ENCODE measurements at places on chromosomes 6 and 20.

- no peak for DNase-seq
Measured at GRCh38 chr6:137216106-137216505, 3.1 kb downstream of the IFNGR1 start.

DNA sequence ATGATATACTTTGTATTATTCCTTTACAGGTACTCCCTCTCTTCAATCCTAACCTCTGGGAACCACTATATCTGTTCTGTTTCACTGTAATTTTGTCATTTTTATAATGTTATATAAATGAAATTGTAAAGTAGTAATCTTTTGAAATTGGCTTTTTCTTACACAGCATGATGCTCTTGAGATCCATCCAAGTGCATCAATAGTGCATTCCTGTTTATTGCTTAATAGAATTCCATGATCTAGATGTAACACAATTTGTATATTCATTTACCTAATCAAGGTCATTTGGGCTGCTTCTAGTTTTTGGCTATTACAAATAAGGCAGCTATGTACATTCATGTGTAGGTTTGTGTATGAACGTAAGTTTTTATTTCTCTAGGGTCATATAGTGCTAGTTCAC, 174.6 kb downstream of the KHDC1L start:
- DNase-seq, result no peak

DNA sequence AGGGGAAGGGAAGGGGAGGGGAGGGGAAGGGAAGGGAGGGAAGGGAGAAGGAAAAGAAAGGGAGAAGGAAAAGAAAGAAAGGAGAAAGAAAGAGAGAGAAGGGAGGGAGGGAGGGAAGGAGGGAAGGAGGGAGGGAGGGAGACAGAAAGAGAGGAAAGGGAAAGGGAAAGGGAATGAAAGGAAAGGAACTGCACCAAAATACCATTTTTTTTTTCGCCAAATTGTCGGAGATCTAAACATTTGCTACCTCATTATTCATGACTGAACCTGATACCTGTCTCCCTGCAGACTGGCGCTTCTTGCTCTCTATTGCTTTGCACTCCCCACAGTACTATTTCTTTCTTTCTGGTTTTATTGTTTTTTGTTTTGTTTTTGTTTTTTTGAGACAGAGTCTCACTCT, 117.3 kb upstream of the LGSN start:
- no peak for DNase-seq

- DNase-seq, result no peak
Measured at GRCh38 chr6:95572098-95572497, 5.2 kb upstream of the MANEA start.

DNA sequence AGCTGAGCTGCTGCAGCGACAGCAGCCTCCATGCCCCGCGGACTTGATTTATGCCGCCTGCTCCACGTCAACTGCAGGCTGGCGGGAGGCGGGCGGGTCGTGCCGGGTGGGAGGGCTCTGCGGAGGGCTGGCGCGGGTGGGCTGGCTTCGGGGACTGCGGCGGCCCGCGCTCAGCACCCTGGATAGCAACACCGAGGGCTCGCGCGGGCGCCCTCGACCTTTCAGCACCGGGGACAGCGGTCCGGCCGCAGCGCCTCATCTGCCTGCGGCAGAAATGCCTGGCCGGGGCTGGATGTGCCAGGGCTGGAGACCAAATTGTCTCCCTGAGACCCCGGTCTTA, 792 bp downstream of the SNAP25 start:
- peak; percentile 69 for DNase-seq

DNA sequence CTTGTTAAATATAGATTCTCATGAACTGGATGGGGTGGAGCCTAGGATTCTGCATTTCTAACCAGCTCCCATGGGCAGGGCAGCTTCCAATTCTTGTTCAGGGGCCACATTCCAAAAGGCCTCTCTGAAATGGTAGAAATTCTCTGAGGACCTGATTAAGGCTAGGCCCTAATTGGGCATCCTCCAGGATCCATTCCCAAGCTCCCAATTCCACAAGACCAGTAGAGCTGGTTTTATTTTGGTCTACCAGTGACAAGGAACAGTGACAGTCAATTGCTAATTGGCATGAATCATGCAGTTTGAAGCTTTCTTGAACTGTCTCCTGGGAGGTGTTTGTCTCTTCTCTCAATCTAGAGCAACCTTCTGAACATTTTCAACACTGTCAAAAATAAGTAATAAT, 3.0 kb downstream of the THBD start:
- DNase-seq, result no peak

- no peak for DNase-seq
Measured at GRCh38 chr6:159953091-159953601, 15.7 kb upstream of the IGF2R start.

GRCh38 chr20:50269091-50270033, 78.7 kb downstream of the CEBPB start:
- no peak for DNase-seq

GRCh38 chr6:121886223-121886830, 450.9 kb downstream of the GJA1 start:
- DNase-seq, result no peak

DNA sequence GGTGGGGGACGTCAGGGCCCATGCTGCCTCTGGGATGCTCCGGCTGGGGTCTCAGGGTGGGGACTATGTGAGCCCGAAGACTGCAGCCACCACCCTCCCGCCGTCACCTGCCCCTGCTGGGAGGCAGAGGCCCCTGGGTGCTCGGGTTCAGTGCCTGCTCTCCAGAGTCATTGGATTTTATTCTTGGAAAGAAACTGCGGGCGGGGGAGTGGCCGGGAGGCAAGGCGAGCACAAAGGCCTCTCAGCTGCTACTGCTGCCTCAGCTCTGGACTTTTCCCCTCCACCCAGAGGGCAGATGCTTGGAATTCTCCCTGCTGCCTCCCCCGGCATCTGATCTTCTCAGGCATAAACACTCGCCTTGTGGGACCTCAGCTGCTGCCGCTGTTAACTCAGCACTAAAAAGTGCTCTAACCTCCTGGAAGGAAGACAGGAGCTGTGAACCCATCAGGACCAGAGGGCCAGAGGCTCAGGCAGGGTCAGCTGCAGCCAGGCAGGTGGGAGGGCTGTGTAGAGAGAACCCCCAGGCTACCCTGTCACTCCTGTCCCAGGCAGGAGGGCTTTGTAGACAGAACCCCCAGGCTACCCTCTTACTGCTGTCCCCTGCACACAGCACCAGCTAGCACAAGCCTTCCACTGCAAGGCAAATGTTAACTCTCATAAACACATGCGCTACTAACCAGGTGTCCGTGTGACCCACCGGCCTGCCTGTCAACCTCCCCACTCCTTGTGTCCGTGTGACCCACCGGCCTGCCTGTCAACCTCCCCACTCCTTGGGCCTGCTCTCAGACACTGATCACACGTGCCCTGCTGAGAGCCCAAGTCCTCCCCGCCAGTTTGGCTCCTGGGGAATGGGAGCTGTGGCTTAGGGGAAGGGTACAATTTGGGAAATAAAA, 9.4 kb upstream of the FRMD1 start:
- DNase-seq, result peak; percentile 91

GRCh38 chr20:13458860-13459451, 179.8 kb downstream of the TASP1 start:
- no peak for DNase-seq

DNA sequence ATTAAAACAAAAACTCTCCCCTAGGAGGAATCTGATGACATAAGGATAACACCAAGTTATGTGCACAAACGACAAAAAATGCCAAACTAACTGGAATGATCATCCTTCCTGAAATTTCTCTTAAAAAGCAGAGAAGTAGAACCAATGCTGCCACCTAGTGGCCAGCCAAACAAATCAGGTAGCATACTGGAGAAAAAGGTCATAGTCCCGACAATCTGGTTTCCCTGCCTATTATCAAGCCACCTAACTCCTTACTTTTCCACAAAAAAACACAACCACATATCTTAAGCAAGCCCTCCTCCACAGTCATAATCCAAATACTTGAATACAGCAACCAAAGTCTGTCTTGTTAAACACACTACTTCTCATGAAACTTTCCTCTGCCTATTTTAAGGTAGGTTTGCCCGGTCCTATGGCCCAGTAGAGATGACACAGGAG, 5.3 kb downstream of the OARD1 start:
- DNase-seq, result no peak

GRCh38 chr20:58719258-58719657, 26.7 kb downstream of the NPEPL1 start:
- DNase-seq, result no peak

GRCh38 chr6:37088897-37089296, 81.1 kb upstream of the PIM1 start:
- DNase-seq, result no peak

DNA sequence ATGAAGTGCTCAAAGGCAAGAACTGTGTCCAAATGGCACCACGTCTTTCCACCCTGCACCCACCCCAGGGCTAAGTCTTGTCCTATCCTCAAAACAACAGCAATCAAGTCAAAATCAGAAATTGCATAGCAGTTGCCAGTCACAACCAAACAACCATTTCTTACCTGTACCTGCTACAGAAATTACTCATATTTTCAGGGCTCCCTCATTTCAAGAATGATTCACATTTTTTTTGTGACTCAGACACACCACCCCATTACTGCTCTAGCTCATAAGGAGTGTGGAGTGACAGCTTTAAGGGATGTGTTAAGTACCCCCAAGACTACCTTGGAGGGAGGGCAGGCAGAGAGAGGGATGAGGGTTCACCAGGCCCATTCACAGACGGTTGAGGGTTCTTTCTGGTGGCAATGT, 111.7 kb downstream of the TRERF1 start:
- DNase-seq, result no peak

DNA sequence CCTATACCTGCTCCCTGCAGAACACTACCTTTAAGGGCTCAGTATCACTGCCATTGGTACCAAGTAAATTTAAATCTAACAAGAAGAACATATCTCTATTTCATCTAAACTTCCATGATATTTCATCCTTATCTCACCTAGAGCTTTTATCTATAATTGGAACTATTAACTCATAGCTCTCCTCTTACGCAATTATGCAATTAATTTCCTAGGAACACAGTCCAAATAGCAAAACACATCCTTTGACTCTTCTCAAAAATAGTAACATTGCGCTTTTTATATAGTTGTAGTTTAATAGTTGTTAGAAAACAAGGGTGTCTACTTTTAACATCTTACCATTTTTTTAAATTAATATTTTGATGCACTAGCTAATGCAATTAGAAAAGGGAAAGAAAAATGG, 986.8 kb upstream of the SLC35B3 start:
- DNase-seq, result no peak

DNA sequence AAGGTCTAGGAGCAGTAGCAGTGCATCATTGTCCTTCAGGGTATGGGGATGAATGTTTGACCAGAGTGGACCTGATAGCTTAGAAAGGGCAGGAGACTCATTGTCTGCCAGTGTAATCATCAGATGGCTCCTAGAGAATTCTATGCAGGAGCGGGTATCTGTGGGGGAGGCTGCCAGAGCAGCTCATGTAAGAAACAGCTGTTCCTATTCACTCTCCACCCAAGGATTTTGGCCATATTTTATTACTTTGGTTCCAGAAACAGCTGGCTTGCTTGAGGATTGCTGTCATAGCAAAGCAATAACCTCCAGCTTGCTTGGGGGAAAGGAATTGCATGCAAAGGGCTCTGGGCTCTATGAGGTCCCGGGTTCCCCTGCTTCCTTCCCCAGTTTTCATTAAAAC, 44.1 kb downstream of the RALY start:
- DNase-seq, result peak; percentile 42

DNA sequence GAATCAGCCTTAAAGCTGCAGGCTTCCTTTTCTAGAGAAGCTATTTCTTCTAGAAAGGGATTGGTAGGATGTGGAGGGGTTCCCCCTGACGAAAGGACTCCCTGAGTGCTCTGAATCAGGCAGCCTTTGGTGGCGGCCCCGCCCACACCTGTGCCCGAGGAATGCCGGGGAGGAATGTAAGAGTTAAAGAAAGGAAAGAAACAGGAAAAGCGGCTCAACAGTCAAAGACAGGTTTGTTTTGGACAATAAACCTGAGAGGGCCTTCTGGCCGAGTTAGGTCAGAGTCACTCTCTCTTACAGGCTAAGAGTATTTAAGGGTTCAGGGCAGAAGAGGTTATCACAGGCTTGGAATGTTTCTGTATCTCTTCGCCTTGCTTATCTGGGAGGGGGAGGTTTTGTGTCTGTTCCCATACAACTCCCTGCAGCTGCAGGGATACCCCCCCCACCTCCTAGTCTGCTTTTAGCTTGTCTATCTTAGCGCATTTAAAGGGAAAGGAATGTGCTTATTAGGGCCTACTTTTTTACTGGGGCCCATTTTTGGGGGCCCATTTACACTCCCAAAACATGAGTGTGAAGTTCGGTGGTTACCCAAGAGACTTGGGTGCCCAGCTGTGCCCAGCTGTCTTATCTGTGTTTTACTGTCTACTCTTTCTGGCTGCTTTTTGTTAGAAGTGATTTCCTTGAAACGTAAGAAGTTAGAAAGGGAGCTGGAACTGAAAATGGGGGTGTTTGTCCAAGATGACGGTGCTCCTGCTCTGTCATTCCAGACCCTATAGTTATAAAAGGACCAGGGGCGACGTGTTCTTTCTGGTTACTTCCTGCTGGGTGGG, 32.8 kb downstream of the DYNLT1 start:
- no peak for DNase-seq

DNA sequence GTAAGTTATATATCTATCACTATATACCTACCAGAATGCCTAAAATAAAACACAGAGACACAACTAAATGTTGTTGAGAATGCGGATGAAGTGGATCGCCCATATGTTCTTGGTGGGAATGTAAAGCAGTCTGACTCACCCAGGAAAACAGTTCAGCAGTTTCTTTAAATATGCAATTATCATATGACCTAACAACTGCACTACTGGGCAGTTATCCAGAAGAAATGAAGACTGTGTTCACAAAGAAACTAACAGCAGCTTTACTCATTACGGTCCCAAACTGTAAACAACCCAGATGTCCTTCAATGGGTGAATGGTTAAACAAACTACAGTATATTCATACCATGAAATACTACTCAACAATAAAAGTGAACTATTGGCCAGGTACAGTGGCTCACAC, 14.3 kb upstream of the ZC3H12D start:
- DNase-seq, result no peak

DNA sequence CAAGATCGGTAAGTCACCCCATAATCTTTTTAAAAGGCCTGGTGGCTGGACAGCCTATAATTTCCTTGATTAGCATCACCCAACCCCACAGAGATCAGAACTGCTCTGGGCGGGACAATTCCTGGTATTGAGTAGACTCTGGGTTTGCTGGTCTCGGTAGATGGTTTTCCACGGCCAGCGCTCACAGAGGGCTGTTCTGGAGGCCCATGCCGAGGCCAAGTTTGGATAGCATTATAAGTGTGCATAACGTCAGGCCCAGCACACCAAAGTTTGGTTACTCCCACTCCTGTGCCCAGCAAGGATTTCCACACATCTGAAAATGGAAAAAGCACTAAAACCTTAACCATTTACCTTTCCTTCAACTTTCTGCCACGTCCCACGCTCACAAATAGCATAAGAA, 104.7 kb upstream of the RREB1 start:
- no peak for DNase-seq
